ENCODE measurements at places on chromosomes 2 and 18. TPM values are rescaled to one million over a fixed set of nuclear protein-coding genes. Genes with fewer than 3 reads are reported as not detected.

GRCh38 chr2:181750305-181750704, 70.0 kb upstream of the NEUROD1 start:
- peaks cover 10% of the 10 kb centered on the region for H3K27me3 ChIP-seq
- H3K4me3 ChIP-seq: no peak overlapping the region
- H3K27ac ChIP-seq: no peak overlapping the region
- H3K36me3 ChIP-seq: no peaks in the 10 kb centered on the region

Gene SLC11A1
- total RNA-seq: not detected

DNA sequence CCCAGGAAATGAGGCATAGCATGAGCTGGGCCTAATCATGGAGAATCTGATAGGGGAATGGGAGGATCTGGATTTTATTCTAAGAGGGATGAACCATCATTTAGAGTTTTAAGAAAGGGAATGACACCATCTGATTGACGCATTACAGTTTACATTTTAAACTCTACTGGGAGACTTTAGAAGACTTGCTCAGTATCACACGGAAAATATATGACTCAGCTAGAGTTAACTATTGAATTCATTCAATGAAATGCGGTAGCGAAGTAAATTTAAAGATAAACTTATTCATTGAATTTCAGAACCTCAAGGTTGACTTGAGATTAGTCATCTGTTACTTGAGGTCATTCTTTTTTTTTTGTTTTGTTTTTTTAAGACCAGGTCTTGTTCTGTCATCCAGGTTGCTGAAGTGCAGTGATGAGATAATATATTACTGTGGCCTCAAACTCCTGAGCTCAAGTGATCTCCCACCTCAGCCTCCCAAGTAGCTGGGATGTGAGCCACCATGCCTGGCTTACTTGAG, 25.0 kb downstream of the MC4R start:
- H3K4me3 ChIP-seq: no peak overlapping the region
- no peak overlapping the region for H3K27ac ChIP-seq
- no peaks in the 10 kb centered on the region for H3K27me3 ChIP-seq
- no peaks in the 10 kb centered on the region for H3K4me1 ChIP-seq

DNA sequence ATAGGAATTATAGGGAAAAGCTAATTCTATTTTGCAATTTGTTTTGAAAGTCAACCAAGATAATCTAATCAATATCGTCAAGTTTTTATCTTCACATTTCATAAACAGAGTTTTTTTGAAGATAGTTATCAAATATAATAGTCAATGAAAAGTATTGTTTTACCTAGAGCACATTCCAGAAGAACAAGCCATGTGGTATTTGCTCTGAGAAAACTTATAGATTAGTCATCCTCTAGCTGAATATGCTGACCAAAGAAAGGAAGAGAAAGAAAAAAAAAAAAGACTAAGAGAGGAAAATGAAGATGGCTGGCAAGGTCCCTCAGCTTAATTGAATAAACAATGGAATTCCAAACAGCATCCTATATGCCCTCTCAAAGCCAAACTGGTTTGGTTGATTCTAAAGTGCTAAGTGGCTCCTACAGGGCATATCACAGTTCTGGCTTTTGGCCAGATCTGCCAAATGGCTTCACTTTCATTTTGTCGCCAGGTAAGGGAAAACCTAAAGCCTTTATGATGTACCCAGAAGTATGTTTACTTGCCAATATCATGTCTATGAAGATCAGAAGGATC, 132.6 kb downstream of the VWC2L start:
- H3K27ac ChIP-seq: no peak overlapping the region
- no peak overlapping the region for H3K4me3 ChIP-seq
- DNase-seq: no peak
- no peaks in the 10 kb centered on the region for H3K36me3 ChIP-seq
- no peaks in the 10 kb centered on the region for H3K4me1 ChIP-seq

GRCh38 chr18:3603421-3604234, 153.7 kb downstream of the TGIF1 start:
- peaks cover 16% of the 10 kb centered on the region for H3K4me1 ChIP-seq
- H3K27me3 ChIP-seq: no peaks in the 10 kb centered on the region
- no peaks in the 10 kb centered on the region for H3K36me3 ChIP-seq

- peak overlapping the region; percentile 90 for H3K27ac ChIP-seq
- H3K4me1 ChIP-seq: peaks cover 50% of the 10 kb centered on the region
- no peak for DNase-seq
- H3K36me3 ChIP-seq: peaks cover 29% of the 10 kb centered on the region
Observed at GRCh38 chr2:241618829-241619228, 18.1 kb downstream of the THAP4 start.
